ENCODE measurements at places on chromosomes 2 and 18.

DNA sequence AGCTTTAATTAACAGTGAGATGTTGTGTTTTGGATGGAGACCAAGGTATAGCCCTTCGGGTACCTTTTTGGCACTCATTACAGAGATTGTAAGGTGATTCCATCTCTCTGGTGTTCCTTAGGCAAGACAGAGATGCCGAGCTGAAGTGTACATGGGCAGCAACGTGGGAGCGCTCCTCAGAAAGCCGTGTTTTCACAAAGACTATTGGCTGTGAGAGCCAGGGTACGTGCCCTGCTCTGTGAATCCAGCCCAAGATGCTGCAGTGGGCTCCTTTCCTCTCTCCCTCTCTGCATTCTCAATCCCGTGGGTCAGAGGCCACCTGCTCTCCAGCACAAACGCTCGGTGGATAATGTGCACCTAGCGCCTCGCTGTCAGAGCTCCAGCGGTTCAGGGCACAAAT is 203.0 kb upstream of the EPHA4 start:
- DNase-seq: no peak

GRCh38 chr2:28557389-28558131 is 61.7 kb downstream of the PLB1 start:
- DNase-seq: no peak

GRCh38 chr2:42813763-42814162 is 21.4 kb upstream of the HAAO start:
- DNase-seq: no peak

DNA sequence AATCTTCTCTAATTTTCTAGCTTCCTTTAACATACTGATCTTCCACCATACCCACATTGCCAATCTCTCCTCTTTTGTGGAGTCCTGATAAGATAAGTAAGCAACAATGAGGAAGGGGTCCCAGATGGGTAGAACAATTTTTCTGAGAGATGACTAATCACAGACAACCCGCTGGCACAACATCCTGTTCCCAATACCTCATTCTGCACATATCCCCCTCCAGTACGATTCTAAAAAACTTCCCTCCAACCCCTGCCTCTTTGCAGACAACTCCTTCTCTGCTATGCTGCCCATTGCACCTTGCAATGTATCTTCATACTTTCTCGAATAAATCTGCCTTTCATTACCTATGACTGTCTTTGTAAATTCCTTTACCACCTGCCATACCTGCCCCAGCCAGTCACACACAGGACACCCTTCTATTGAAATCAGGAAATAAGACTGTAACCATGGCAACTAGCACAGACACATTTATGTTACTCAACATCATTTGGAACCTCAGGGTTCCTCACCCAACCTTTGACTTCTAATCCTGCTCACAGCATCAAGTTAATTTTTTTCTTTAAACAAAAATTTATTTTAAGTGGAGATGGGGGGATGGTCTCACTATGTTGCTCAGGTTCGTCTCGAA is 7.4 kb upstream of the EXOC6B start:
- no peak for DNase-seq

- no peak for DNase-seq
Observed at GRCh38 chr2:241378816-241379215, 22.7 kb downstream of the FARP2 start.

DNA sequence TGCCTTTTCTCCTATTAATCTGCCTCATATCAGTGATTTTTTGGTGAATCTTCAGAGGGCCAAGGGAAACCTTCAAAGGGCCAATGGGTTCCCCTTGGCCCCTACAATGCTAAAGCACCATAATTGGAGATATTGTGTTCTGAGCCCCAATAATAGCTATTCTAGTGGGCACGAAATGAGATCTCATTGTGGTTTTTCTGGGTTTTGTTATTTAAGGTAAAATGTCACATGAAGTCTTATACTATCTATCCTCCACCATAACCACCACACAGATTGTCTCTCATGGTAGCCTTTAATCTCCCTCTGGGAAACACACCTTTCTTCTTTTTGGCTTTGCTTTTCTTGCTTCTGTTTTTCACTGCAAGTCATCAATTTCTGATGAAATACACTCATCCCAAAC is 152.8 kb downstream of the B3GNT2 start:
- no peak for DNase-seq

GRCh38 chr18:49016648-49017539 is 66.1 kb upstream of the SMAD7 start:
- DNase-seq: peak; percentile 51

GRCh38 chr2:122136056-122136455 is 380.6 kb downstream of the TSN start:
- DNase-seq: no peak

DNA sequence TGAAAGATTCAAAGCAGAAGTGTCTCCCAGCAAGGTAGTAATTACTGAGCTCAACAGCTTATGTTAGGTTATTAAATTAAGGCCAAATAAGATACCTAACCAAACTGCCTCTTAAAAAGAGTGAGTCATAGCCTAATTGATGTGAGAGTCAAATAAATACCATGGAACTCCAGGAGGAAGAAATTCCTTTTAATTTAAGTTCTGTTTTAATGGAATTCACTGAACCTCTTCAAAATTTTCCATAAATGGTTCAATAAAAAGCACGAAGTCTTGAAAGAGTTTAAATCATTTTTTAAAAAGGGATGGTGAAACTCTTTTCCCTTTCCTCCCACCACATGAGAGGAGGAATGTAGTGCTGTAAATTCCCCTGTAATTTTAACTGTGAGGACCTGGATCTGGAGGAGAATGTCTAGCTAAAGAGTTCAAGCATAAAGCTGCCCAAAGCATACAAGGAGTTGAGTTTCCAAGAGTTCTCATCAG is 180.8 kb upstream of the MMADHC start:
- DNase-seq: no peak

DNA sequence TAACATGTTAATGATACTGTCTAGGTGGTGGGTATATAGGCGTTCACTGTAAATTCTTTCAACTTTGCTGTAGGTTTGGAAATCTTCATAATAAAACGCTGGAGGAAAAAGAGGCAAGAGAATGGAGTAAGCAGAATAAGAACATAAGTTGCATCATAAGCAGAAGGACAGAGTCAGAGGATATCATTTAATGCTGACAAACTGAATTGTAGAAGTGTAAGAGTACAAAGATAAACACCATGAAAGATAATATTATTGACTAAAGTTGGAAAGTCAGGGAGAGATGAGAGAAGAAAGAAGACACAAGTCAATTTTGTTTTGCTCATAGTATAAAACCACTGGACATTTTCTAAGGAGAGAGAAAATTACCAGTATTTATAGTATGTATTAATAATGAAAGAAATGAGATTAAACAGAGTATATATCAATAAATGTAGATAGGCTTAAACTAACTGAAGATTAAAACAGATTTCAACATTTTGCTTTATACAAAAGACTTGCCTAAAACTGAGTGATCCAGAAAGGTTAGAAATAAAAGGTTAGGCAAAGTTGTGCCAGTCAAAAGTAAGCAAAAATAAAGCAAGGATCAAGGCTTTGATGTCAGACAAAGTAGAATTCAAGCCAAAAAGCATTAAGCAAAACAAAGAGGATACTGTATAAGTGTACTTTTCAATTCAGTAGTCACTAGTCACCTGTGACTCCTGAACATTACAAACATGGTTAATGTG is 42.4 kb upstream of the VIT start:
- no peak for DNase-seq

DNA sequence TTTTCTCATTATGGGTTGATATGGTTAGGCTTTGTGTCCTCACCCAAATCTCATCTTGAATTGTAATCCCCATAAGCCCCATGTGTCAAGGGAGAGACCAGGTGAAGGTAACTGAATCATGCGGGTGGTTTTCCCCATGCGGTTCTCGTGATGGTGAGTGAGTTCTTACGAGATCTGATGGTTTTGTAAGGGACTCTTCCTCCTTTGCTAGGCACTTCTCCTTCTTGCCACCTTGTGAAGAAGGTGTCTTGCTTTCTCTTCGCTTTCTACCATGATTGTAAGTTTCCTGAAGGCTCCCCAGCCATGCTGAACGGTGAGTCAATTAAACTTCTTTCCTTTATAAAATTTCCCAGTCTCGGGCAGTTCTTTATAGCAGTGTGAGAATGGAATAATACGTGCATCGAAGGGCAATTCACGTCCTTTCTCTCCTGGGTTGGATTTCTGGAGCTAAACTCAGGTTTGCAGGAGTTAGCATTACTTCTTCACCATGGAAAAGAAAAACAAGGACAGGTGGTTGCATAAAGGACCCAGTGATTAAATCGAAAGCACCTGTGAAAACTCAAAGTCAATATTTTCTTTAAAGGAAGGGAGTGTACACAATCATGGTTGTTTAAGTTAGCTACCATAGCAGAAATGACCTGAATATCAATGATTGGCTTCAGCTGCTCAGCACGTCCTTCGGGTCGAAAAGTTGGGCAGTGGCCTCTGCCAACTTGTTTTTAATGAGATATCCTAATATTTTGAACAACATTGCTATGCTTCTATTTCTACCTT is 54.1 kb downstream of the CDC42EP3 start:
- no peak for DNase-seq

- no peak for DNase-seq
Observed at GRCh38 chr2:26875065-26875634, 27.2 kb downstream of the DPYSL5 start.

DNA sequence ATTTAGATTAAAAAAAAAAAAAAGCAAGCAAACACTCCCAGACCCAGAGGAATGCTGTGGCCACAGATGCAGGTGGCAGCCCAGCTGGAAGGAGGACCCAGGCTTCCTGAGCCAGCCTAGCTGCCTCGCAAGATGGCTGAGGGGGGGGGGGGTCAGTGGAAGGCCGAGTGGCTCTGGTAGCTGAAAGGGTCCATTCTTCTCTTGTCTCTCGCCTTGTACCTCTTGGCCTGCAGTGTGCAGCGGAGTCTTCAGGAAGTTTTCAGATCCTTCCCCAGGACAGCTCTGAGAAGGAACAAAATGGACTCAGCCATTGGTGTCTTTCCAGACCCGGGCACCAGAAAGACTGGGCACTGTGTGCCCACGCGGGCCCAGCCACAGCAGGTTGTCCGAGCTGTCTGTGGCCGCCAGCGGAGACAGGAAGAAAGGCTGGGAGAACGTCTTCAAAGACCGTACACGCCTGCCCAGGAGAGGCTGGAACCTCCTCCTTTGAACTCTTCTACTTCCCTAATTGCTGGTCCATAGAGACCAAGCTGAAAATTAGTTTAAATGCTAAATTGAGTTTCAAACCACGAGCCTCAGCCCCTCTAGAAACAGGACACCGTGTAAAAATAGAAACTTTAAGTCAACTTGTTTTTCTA is 21.3 kb downstream of the APCDD1 start:
- DNase-seq: peak; percentile 88

DNA sequence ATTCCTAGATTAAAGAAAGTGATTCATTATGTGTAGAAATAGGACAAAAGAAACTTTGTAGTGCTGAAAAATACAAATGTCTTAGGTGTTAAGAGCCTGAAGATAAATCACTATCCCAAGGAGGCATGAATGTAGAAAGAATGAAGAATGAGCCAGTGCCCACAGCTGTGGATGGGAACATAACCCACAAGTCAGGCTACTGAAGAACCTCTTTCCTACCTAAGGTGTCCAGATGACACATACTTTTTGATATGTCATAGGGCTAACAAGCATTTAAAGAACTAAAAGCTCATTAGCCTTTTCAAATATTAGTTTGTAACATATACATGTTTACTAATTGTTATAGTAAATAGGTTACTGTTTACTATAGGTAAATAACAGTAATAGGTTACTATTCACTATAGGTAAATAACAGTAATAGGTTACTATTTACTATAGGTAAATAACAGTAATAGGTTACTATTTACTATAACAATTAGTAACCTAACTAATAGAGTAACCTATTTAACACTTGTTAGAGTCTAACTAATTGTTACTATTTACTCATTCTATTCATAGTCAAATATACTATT is 275.0 kb upstream of the KYNU start:
- no peak for DNase-seq

DNA sequence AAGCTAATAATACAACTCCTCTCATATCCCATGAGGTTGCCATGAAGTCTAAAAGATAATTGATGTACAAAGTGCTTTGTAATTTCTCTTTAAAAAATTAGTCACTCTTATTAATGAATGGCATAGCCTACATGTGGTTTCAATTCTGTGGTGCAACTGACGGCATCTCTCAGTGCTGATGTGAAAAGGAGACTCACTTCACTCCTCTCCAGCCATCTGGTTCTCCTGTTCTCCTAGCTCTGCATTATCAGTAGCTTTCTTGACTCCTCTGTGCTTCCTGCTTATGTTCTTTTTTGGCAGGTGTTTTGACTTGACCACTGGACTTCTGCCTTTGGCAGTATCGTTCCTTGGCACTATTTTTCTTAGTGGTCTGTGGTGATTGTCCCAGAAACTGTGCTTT is 134.9 kb upstream of the ZFP36L2 start:
- DNase-seq: no peak

DNA sequence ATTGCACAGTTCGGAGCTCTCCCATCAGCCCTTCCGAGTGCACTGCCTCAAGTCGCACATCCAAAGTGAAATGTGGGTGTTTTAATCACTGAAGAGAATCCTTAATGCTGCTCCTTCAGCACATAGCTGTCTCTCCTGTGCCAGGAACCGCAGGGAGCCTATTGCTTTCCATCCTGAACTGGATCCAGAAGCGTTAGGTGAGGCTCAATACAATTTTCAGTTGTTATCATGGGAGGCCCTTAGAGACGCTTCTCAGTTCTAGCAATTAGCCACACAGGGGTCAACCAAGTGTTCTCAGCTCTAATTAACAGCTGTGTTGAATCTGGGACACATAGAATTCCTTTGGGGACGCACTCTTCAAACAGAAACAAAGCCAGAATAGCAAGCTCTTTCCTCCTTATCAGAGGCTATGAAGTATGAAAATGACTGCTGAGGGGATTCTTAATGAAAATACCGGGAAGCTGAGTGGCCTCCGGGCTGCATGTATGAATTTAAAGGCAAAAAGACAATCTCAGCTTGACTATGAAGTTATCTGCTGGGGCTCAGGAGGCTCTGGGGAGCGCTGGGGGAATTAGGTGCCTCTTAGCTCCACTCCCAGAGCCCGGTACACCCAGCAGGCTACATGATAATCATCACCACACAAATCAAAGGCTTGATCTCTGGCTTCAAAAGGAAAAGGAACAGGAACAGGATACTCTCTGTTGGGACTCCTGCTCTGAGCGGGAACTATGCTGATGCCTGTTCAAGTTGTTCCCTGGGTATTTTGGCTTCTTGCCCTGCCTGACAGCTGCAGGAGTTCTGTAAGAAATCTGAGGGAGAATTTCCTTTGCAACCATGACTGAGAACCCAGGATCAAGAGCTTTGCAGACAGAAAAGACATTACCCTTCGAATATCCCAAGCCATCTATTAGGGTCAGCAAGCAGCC is 55.4 kb upstream of the NCOA1 start:
- DNase-seq: peak; percentile 73

- no peak for DNase-seq
Observed at GRCh38 chr2:208415897-208416296, 9.3 kb downstream of the PTH2R start.

- DNase-seq: no peak
Observed at GRCh38 chr2:74739129-74739528, 85.1 kb downstream of the SEMA4F start.

DNA sequence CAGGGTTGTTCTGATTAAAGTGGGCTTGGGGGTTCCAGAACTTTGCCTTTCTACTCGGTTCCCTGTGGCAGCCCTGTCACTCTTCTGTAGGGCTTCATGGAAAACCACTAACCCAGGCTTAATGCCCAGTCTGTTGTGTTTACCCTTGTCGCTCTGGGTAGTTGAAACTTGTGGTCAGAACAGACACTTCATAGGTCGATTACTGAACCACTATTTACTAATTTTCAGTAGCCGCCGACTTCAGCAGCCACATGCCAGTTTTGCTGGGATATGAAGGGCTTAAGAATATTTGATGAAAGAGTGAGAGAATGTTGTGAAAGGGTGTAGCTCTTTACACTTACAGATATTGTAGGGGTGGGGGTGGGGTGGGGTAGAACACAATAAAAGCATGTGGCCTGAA is 362.3 kb downstream of the RND3 start:
- no peak for DNase-seq

All from posterior cingulate gyrus (tissue), 11 donors.